ENCODE measurements at places on chromosomes 11 and 22.

DNA sequence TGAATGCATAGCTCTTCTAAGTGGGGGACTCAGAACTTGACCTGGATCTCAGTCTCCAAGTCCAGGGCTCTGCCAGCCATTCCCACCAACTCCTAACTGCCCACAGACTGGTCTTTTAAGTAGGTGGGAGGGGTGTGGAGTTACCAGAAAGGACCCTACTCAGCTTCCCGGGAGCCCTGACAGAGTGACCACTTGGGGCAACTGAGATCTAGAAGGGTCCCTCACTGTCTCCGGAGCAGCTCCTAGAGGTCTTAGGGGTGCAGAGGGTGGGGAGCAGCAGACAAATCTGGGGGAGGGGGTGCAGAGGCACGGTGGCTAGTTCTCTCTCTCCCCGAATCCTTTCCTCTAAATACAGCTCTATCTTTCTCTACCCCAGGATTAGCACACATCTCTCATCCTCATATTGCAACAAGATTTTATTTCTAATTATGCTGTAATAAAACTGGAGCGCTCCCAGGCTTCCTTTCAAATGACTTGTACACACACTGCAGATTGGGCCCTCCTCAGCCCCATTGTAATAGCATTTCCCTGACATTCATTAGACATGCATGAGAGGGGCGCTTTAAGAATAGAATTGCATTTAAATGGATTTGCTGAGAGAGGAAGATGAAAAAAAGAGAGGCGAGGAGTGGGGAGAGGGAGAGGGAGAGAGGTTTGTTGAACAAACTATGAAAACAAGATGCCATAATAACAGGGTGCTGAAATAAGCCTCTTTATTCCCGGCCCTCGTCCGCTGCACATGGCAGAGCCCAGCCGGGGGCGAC, 219.0 kb downstream of the CEP164 start:
- no peak for DNase-seq

DNA sequence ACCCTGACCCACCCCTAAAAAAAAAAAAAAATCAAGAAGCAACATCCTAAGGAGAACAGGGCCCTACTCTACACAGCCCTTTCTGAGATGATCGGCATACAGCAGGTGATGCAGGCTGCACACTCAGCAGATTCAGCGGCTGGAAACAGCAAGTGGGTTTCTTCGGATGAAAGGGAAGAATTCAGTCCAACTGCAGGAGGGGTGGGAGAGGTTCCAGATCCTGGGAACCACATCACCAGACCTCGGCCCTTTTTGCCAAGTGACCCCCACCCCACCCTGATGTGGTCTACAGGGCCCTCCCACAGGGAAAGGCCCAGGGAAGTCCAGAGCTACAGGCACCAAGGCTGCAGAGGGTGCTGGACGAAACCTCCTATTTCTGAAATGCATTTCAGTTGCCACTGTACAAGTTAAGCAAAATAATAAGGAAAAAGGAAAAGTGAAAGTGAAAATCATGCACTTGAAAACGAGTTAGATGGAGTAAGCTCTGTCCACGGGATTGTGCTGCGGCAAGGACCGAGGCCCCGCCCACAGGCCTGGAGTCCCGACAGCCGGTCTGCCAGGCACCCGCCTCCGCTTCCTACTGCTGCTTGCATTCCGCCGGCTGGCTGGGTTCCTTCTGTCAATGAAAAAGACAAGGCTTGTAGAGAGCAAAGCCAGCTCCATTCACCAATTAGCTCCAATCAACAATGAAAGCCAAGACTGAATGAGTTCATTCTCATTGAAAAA, 16.0 kb upstream of the PHLDA2 start:
- DNase-seq: no peak

DNA sequence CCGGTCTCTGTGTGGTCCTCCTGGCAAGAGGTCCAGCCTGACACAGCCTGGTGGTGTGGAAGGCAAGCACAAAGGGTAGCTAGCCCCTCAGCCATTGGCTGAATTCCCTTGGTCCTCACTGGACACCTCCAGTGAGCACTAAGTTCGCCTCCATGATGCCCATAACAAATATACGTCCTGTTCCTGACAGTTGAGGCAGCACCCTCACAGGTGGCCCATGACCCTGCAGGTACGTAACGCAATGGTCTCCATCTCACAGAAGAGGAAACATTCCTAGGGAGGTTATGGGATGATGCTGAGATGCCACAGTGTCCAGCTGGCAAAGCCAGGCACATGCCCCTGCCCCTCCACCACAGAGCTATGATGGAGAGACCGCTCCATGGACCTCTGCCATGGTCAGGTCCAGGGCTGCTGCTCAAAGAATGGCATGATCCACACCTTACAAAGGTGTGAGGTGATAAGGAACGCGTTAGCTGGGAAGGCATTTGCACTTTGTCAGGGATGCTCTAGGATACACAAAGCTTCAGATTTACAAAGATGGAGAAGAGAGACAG, 1.4 kb upstream of the GNAZ start:
- DNase-seq: no peak

GRCh38 chr22:28208036-28208435, 289.0 kb upstream of the PITPNB start:
- no peak for DNase-seq

- DNase-seq: peak; percentile 25
Observed at GRCh38 chr11:20599221-20600019, at the start of gene SLC6A5. TSS of gene SLC6A5 (plus strand) at chr11:20599608. CDS start at chr11:20599673, 65 bp downstream.
